Activated naive CD8-positive, alpha-beta T cell treated with anti-CD3 and anti-CD28 coated beads for 36 hours (primary cell): ENCODE measurements at places on chromosomes 13 and 19. TPM values are rescaled to one million over a fixed set of nuclear protein-coding genes. Genes with fewer than 3 reads are reported as not detected.

- H3K4me3 ChIP-seq: no peak overlapping the region
- no peak for DNase-seq
- H3K36me3 ChIP-seq: peaks cover 1% of the 10 kb centered on the region
- no peak overlapping the region for H3K27ac ChIP-seq
- H3K4me1 ChIP-seq: peaks cover 44% of the 10 kb centered on the region
These were observed 10.4 kb upstream of the ASF1B start for GRCh38 chr19:14146789-14147216.

DNA sequence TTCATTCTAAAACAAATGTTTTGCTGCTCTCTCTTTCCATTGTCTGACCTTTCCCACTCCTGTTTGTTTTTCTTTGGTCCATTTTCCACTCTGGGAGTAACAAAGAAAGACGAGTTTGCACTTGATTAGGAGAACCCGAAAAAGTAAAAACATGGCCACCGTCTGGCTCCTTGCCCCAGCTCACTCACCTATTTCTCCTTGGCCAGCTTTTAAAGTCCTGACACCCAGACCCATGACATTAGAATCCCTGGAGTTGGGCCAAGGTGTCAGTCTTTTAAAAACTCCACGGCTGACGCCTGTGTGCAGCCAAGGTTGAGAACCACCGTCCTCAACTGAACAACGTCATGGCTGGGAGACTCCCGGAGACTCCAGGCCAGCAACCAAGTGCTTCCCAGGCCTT lies 63.6 kb upstream of the FLT1 start:
- H3K4me1 ChIP-seq: no peaks in the 10 kb centered on the region
- no peak overlapping the region for H3K27ac ChIP-seq
- no peak for DNase-seq
- peaks cover 6% of the 10 kb centered on the region for H3K27me3 ChIP-seq
- H3K4me3 ChIP-seq: no peak overlapping the region

DNA sequence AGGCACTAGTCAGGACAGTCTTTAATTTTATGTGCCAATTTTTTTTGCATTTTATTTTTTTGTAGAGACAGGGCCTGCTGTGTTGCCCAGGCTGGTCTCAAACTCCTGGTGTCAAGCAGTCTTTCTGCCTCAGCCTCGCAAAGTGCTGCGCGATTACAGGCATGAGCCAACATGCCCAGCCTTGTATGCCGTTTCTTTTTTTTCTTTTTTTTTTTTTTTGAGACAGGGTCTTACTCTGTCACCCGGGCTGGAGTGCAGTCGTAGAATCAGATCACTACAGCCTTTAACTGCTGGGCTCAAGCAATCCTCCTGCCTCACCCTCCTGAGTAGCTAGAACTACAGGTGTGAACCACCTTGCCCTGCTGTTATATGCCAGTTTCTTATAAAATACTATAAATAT lies 26.4 kb downstream of the BORA start:
- H3K4me3 ChIP-seq: no peak overlapping the region
- DNase-seq: no peak
- H3K27me3 ChIP-seq: no peaks in the 10 kb centered on the region
- H3K4me1 ChIP-seq: peaks cover 4% of the 10 kb centered on the region

SRRM5 gene
- 0.54 TPM for total RNA-seq
